ENCODE measurements at places on chromosomes 12 and 14.

DNA sequence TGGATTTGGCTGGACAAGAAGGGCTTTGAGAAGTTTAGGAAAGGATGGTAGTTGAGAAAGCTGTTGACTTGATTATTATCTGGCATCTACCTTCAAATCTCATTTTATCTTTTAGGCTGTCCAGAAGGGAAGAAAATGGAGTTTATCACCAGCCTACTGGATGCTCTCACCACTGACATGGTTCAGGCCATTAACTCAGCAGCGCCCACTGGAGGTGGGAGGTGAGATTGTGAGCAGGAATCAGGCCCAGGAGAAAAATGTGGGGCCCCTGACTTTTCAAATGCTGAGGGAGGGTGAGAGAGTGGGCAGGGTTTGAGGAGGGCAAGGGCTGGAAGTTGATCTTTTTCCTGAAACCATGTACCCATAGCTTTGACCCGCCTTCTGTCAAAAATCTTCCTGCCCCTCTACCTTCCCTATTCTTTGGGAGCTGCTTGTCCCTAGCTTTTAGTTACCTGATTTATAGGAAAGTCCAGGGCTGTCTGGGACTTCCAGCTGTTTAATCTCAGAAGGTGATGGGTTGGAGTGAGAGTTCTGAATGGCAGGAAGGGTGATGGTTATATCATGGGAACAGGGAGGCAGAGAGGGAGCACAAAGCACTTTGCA is 134.2 kb downstream of the SMOC1 start:
- DNase-seq: peak; percentile 26

DNA sequence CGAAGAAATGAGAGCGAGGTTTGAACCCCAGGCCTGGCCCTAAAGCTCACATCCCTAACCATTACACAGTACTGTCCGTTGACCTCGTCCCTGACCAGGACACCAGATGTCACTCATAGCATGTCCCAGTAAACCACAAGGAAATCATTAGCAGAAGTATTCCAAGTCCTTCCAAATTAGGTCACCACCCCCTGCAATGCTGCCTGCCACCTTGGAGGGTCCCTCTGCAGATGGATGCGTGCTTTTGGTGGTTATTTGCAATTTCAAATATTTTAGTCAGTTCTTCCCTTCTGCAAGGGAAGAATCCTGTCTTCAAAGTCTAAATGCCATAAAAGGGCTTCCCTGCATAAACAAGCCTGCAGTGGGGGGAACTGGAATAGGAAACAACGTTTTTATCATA is 71.3 kb downstream of the CLMN start:
- DNase-seq: no peak

- no peak for DNase-seq
These were observed 121.5 kb downstream of the SLC15A5 start for GRCh38 chr12:16155938-16156337.

- no peak for DNase-seq
These were observed 15.2 kb downstream of the DDX55 start for GRCh38 chr12:123617144-123617543.

DNA sequence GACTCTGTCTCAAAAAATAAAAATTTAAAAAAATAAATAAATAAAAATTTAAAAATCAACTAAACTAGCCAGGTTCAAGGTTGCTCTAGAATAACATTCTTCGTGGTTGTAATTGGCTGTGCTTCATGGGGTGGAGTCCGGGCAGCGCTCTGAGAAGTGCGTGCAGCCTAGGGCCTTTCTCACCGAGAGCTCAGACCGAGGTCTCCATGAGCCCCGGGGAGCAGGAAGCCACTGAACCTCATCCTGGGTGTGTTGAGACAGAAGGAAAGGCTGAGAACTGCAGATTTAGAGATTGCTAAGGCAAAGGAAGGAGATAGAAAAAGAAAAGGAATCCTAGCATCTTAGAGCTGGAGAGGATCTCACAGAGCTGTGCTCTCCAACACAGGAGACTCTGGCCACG is 14.7 kb downstream of the P2RX4 start:
- DNase-seq: no peak

DNA sequence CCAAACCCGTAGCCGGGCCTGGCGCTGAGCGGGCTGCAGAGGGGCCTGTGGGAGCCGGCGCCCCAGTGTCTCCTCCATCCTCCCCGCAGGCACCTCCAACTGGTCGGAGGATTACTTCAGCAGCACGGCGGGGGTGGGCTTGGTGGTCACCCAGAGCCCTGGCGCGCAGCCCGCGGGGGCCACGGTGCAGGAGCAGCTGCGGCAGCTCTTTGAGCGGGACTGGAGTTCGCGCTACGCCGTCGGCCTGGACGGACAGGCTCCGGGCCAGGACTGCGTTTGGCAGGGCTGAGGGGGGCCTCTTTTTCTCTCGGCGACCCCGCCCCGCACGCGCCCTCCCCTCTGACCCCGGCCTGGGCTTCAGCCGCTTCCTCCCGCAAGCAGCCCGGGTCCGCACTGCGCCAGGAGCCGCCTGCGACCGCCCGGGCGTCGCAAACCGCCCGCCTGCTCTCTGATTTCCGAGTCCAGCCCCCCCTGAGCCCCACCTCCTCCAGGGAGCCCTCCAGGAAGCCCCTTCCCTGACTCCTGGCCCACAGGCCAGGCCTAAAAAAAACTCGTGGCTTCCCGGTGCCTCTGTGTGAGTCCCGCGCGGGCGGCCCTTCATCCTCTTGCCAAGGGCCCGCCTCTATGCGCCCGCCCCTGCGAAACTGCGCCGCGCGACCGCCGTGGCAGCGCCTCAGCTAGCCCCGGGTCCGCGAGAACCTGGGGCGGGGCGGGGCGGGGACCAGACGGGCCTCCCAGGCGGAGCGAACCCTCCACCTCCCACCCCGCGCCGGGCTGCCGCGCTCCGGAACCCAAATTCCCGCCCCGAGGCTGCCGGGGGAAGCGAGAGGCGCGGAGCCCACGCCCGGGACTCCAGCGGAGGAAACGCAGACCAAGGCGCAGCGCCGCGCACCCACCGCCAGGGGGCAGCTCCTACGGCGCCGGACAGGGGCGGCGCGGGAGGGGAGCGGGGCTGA is 8.3 kb downstream of the PLD4 start:
- peak; percentile 43 for DNase-seq

GRCh38 chr14:31024577-31025366 is 677 bp upstream of the AP4S1 start:
- no peak for DNase-seq

DNA sequence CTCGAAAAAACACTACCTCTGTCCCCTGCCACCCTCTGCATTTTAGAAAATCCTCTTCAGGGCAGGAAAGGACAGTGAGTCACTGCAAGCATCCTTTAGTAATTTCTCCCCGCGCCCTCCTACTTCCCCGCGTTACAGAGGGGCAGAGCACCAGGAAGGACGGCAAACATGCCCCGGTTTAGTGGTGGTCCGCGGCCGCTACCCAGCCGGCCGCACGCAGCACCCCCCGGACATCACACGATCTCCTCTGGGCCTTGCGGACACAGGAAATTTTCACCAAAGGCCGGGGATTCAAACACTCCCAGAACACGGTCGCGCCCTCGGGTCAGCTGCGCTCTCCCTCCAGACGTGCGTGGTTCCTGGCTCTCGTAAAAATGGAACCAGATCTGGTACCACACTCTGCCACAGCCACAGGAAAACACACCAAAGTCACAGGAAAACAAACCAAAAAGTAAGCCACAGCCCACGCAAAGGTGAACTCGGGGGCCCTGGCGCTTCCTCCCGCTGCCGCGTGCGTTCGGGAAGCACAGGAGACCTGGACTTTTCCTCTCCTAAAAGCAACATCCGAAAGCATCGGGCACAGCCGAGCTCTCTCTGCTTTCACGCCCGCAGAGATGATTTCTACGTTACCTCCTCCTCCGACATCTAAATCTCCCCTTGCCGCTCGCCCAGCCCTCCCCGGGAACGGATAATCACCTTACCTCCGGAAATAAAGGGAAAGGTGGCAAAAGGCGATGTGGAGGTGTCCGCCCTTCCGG is 839 bp downstream of the SLC38A1 start:
- DNase-seq: peak; percentile 17

DNA sequence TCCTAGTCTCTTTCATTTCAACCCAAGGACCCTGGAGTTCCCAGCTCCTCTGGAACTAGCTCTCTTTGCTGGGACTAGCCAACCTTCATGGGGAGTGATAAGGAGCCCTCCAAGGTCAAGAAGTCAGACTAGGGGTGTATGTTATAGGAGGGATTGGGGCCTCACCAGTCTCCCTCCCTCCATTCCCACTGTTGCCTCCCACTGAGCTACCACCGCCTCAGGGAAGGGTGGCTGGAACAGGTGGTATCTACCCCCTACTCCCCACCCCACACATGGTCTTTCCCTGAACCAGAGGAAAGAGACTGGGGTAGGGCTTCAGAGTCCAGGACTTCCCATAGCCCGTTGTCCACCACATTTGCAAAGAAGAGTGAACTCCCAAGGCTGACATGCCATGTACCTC is 2.4 kb downstream of the ERBB3 start:
- DNase-seq: no peak

GRCh38 chr12:92737855-92738850 is 35.4 kb downstream of the PLEKHG7 start:
- DNase-seq: no peak

DNA sequence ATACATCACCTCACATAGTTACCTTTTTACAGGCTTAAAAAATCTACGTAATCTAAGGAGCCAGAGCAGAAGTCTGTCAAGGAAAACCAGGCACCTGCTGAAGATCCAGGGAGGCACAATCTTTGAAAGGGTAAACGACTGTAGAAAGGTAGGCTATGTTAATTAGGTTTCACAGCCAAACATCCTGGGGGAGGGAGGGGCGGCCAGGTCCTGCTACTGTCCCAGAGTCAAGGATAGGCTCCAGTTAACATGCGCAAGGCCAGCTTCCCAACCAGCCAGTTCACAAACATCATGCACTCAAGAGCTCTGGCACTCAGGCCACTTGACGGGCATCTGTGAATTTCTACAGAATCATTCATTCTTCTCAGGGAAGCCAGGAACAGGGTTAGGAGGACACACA is 22.9 kb downstream of the NIN start:
- DNase-seq: no peak

DNA sequence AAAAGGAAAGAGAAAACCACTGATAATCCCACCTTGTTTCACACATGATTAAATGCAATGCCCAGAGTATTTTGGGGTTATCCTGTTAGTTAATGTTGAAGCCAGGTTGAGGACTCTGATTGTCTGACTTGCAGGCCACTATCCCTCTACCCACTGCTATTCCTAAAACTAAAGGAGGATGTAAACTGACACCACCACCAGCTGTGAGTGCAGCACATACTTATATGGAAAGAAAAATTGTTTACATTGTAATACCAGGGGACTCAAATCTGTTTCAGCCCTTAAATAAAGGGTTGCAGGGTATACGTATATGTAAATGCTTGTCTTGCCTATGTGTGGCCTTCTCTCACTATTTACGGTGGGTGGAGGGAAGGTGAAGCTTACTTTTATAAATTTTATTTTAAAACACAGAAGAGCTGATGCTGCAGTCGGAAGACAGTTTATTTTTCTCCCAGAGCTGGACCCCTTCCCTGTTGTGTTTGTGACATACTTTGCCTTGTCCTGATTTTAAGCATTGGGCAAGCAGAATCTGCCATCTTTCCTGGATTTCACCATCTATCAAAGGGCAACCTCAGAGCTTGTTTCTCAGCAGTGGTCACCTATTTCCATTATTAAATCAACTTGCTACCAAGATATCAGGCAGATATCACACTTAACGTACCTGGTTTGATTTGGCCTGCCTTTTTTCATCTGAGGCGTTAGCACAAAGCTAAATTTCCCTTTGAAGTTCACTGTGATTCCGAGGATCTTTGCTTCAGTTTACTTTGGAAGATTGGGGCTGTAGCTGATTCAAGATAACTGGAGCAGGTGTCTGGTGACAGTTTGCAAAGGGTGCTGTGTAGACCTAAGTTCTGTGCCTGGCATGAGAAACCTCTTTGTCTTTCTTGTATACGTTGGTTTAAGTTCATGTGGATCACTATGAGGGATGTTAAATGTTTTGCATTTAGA is 25.2 kb downstream of the DAAM1 start:
- no peak for DNase-seq

GRCh38 chr12:27252934-27253333 is 8.8 kb downstream of the STK38L start:
- DNase-seq: no peak
